ENCODE measurements at places on chromosomes 3 and 15.
A peak's percentile ranks its signal among the peaks of the same experiment; 100 is the strongest.

- no peak for DNase-seq
Observed at GRCh38 chr15:71659730-71660067, 150.7 kb upstream of the NR2E3 start.

- DNase-seq: no peak
Observed at GRCh38 chr3:79011821-79012529, 755.8 kb downstream of the ROBO1 start.

- DNase-seq: no peak
Observed at GRCh38 chr3:131396170-131396569, 14.6 kb downstream of the NUDT16 start.

DNA sequence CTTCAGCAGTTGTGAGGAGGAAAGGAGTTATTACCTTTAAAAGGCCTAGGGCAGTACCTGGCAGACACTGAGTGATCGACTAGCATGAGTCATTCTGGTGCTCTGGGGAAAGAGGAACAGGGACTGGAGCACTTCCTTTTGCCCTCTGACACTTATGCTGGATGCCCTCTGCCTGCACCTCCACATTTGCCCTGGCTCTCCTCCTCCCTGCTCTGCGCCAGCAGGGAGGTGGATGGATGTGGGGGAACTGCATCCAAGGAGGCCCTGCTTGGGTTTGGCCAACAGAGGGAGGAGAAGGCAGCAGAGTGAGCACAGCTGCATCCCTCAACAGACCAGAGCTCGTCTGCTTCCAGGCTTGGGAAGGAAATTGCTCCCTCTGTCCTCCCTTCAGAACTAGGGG, 75.0 kb downstream of the SEMA5B start:
- DNase-seq: no peak

GRCh38 chr3:56131974-56132590, 336.2 kb downstream of the ERC2 start:
- no peak for DNase-seq

GRCh38 chr3:147089286-147089685, 317.1 kb downstream of the ZIC4 start:
- DNase-seq: no peak

DNA sequence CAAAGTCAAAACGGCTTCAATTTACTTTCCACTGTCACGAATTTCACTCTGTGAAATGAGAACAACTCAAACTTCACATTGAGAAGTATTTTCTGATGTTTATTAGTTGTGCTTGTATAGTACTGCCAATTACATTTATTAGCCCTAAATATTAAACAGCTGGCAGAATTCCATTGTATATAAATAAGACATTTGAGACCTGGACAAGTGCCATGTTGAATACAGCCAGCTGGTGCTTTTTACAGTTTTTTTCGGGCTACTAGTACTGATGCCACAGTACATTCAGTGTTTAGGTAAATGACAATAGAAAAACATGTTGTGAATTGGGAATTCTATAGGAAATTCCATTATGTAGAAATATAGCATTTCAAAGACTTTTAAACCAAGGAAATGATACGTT, 79.0 kb downstream of the EPHA3 start:
- no peak for DNase-seq

DNA sequence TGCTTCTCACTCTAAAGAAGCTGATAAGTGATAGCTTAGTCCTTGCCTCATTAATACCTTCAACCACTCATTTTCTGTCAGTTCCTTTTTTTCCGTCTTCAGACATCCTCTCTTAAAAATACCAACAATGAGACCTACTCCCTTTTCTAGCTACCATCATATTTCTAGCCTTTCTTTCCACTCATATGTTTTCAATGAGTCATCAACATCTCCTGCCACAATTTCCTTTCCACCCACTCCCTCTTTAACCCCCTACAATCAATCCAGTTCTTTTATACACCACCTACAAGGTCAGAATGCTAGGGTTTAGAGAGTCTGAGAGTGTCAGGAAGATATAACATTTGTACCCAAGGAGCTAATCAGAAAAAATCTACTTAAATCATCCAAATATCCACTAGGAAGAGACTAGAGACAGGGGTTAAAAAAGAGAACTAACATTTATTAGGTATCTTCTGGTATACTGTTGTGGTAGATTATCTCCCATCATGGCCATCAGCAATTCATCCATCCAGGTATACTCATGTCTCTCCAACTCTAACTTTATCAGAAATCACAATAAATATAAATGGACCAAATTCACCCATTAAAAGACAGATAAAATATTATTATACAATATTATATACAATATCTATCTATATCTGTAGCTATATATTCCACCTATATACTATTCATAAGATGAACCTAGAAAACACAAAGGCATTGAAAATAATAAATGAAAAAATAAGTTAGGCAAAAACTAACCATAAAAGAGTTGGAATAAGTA, 42.5 kb downstream of the MYLK start:
- no peak for DNase-seq

DNA sequence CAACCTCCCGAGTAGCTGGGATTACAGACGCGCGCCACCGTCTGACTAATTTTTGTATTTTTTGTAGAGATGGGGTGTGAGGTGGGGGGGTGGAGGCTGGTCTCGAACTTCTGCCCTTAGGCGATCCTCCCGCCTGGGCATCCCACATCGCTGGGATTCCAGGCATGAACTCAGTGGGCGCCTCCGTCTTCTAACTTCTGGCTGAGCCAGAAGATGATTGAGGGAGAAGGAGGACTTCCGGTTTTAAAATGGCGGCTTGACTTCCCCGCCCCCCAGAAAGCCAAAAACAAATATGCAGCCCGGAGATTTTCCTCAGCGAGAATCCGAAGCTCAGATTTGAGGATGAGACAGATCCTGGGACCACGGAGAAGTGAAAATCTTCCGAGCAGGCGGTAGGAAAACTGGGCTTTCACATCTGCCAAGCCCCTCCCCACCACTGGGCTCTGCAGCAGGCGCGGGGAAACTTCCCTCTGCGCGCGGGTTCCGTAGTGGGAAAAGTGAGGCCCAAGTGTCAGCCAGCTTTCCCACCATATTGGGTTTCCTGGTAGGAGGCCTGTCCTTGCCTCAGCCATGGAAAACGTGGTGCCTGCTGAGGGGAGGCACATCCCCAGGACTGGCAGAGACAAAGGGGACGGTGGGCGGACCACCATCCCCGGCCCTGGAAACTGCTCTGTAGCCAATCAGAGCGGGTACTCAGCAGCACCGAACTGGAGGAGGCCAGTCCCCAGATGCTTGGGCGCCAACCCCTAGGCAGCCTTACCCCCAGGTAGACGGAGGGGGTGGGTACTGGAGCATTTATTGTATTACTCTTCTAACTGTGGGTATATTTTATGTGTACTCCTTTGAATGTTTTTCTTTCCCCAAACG, 17.3 kb downstream of the CHST14 start:
- no peak for DNase-seq

DNA sequence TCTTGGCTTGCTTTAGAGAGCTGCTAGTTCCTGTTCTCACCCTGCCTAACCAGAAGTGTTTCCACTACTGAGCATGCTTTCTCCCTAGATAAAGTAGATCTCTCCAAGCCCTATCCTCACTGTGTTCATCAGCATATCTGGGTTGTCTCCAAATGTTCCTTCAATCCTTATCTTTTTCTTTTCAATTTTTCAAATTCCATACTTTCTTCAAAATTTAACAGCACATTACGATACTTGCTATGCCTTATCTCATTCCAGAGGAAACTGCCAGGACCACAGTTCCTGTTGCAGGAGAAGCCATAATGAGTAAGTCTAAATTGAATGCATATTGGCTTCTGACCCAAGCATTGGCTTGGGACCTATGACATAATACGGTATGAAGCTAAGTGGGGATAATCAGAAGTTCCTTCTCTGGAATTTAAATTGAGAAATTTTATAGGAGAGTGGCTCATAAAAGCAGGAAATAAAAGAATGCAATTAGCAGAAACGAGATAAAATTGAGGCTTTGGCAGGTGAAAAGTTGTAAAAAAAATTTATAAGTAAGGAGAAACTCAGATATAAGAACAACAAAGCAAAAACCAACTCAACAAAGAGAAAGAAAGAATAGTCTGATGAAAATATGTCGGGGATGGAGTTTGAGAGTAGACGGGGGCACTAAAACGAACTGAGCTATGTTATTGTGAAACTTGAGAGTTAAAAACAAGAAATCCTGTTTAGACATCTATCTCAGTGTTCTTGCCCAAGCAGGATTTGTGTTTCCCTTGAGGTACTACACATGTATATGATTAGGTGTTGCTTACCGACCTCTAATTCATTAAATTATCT, 631.7 kb upstream of the CCDC54 start:
- no peak for DNase-seq

GRCh38 chr15:67240235-67241131, 14.0 kb downstream of the AAGAB start:
- DNase-seq: no peak

GRCh38 chr3:155815030-155815545, 9.0 kb upstream of the C3orf33 start:
- DNase-seq: no peak

- no peak for DNase-seq
Observed at GRCh38 chr3:88005066-88005465, 53.7 kb downstream of the CGGBP1 start.

DNA sequence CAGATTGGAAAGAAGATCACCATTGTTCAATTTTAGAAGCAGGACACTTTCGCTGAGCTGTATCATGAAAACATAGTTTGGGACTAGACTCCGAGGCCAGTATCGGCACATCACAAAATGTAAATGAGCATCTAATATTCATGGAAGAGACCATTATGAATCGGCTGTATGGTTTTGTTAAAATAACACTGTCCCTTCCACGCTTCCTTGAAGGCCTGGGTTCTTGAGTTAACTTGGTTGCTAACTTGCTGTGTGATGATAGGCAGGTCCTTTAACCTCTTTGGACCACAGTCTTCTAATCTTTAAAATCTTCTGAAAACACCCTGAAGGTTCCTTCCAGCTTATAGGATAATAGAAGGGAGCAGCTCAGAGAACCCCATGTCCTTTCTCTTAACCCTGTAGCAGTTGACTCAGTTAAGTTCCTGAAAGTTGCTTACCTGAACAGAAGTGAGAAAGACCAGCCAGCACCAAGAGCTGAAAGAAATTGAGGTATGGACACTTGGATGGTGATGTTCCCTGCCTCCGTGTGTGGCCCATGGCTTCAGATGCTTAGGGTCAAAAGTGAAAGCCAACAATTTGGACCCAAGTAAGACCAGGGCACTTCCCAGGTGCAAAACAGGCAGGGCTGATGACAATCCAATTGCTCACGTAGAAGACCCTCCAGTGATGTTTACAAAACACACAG, 2.1 kb downstream of the CD80 start:
- DNase-seq: no peak

GRCh38 chr3:155282385-155283091, 10.9 kb downstream of the STRIT1 start:
- no peak for DNase-seq

DNA sequence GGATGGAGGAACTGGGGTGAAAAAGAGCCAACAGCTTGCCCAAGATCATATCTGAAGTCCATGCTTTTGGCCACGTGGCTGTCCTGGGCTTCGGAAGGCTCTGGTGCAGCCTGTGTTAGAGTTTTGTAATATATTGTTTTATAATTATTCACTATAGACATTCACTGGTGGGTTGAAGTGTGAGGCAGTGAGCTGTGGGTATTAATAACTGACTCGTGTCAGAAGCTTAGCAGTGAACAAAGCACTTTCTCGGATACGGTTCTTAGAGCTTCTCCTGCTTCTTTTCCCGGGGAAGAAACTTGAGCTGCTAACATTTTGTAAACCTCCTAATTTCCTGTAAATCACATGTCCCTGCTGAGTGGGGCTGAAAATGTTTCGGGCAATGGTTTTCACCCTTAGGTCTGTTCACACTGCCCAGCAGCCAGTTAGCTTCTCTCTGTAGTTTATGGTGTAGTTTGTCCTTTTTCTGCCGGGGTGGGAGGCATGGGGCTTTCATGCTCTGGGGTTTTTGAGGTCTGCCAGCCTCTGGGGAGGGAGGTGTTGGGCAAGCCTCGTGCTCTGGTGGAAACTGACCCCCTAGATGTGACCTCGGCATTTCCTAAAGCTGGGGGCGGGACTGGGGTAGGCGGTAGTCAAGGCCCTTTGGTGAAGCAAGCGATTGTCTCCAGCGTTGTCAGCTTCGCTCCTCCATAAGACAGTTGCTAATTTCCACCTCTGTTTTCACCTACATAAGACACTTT, 1.7 kb downstream of the MRAS start:
- DNase-seq: no peak

DNA sequence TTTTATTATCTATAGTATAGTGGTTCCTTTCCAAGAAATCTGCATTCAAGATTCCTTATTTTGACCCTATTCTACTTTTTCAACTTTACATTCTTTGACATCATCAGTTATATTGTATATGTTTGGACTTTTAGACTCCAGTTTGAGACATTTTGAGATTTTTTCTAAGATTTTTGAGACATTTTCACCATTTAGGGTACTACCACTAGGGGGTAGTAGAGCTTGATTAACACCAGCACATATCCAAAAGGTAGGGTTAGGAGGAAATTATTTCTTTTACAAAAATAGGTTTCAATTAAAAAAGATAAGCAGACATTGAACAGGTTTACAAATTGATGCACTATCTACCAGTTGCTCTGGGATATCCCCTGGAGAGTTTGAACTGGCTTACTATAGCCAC, 262.5 kb downstream of the SCAPER start:
- DNase-seq: no peak

DNA sequence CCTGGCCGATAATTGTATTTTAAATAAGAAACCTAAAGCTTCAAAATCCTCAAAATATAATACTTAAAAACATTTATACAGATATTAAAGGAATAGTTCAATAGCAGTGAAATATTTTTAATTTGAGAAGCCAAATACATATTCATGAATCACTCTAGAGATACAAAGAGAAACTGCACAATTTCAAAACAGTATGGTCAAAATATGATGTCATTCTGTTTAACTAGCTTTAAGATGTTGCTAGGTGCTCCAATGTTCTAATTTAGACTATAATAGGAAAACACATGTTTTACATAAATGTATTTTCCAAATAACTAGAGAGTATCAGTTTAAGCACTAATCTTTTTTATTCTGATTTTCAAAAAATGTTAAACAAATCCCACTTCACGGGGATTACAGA, 10.3 kb upstream of the NRROS start:
- DNase-seq: no peak

DNA sequence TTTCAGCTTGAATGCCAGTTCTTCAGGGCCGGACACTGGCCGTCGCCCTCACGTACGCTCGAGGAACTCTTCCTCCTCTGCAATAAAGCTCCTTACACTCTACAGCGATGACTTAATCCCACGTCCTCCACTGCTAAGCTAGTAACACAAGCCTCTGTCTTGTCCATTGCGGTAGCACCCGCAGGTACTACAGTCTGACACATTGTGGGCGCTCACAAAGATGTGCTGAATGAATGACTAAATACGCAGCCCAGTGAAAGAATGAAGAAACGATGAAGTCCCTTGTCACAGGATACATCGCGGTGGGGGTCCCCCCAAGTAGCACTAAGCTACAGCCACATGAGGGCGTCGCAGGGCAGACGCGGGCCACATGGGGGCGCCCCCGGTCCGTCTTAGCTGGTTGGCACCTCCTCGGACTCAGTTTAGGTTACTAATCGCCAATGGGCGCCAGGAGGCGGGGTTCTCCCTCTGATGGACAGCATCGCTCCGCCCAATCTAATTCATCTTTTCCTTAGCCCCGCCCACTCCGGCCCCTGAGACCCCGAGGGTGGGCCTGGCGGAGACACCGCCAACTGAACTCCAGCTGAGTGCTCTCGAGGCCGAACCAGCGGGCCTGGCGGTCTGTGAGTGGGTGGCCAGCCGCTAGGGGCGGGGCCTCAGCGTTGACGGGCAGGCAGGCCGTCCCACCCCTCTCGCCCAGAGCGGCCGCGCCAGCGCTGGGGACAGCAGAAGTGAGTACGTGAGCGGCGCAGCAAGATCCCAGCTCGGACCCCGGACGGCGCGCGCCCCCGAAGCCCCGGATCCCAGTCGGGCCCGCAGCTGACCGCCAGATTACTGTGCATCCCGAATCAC, at the start of gene EPHB3:
Gene EPHB3, plus strand, starts transcription at position 725 of the 852 bp plus-strand sequence. CDS start 451 bp downstream, outside the sequence.
- DNase-seq: peak; percentile 74

GRCh38 chr3:107431246-107432012, 54.2 kb downstream of the CCDC54 start:
- DNase-seq: peak; percentile 31
